ENCODE measurements at places on chromosomes 7 and 10.

DNA sequence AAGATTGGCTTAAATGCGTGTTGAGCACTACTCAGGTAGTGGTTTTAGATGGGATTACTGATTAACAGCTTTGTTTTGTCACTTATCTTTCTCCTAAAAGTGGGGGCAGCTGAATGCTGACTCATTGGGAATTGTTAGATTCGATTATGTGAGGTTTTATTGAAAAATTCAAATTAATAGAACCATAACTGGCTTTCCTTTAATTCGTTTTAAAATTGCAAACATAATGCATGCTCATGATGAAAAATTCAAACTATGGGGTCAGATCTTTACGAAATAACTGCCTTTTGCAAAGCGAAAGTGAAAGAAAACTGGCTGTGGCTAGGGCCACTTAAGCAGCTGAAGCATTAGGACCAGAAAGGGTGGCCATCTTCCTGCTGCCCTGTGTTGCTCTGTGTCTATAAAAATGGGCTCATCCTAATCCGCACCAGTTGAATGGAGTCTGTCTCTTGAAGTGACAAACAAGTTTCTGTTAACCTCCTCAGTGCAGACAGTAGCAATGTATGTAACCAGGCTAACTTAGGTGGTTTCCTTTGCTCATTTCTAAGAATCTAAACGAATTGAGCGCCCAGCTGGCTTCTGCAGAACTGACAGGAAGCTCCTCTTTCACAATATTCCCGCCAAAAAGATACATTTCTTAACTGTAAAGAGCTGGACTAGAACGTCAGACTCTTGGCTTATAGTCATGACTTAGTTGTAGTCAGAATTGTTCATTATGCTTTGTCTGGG, 27.8 kb downstream of the DENND10 start:
- no peak for DNase-seq

- no peak for DNase-seq
These were observed 37.7 kb upstream of the LRGUK start for GRCh38 chr7:134089446-134089845.

DNA sequence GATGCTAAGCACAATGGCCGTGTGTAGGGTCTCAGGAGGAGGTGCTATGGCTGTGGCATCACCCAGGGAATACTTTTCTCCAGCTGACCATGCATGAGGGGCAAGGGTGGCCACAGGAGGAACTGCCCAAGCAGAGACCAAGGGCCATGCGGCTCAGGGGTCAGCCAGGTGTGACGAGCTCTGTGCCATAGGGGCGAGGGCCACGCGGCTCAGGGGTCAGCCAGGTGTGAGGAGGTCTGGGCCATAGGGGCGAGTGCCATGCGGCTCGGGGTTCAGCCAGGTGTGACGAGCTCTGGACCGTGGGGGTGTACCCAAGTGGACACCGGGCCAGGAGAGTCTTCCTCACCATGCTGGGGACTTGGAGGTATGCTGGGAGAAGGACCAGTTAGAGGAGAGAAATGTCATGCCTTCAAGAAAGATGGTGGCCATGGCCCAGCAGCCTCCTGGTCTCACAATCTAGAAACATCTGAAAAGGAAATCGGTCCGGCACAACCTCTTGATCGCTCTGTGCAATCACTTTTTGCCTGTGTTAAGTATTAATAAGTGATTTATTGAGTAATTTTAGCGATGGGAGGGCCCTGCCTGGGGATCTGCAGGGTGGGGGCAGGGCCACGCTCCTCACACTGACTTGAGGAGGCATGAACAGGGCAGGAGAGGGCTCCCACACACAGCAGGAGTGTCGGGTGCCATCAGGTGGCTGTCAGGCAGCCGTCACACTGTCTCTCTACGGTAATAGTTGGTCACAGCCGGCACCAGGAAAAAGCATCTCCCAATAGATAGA, 265.0 kb downstream of the ADARB2 start:
- no peak for DNase-seq

GRCh38 chr10:10498781-10499180, 518.9 kb upstream of the CELF2 start:
- no peak for DNase-seq

GRCh38 chr7:69696054-69696591, 97.8 kb downstream of the AUTS2 start:
- DNase-seq, result no peak

- DNase-seq, result no peak
These were observed 523.7 kb upstream of the GALNT17 start for GRCh38 chr7:70608229-70608628.

DNA sequence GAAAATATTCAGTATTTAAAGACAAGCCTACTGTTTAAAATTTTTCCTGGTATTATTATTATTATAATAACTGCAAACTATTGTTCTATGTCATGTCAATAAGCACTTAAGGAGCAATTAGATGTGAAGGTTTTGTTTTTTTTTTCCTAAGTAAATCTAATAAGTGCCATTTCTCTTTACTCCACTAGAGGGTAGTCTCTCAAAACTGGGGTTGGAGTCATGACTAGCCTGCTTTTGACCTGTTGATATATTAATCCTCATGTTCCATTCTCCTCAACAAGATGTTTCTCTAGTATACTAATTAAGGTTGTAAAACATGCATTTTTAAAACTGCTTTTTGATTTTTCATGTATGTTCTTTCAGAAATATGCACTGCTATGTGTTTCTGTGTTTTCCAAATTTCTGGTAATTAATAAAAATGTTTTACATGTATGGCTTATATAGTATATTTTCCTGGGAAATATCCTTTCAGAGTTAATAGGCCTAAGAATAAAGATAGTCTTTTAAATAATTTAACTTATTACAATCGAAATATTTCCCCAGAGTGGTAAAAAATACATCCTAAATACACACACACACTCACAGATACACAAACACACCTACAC, 1.0 kb upstream of the LRRN3 start:
- DNase-seq, result peak; percentile 19

DNA sequence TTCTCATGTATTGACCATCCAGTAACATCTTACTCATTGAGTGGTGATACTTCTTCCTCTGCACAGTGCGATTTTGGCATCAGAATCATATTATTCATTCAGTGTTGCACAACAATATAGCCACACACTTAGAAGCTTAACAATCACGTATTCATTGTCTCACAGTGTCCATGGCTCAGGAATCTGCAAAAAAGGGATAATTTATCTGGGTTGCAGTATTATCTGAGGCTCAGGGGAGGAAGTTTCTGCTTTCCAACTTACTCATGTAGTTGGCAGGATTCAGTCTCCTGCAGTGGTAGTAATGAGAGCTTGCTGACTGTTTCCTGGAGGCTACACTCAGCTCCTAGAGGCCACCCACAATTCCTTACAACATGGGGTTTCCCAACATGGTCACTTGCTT, 803.6 kb downstream of the SORCS1 start:
- DNase-seq, result peak; percentile 4

DNA sequence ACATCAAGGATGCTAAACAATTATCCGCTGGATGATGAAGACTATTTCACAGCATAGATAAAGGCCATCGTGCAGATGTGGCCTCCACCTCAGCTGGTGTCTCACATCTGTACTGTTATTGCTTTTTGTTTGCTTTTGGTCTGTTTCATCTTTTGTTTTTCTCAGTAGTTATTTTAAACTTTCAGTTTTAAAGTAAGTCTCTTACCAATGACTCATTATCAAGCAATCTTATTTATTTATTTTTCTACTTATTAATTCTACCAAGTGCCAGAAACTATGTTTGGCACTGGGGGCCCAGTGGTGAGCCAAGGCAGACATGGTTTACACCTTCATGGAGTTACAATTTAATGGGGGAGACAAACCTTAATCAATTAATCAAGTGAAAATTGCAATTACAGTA, 250.9 kb upstream of the TMEM72 start:
- no peak for DNase-seq

- DNase-seq, result no peak
These were observed 33.5 kb upstream of the RNF148 start for GRCh38 chr7:122736183-122736582.

DNA sequence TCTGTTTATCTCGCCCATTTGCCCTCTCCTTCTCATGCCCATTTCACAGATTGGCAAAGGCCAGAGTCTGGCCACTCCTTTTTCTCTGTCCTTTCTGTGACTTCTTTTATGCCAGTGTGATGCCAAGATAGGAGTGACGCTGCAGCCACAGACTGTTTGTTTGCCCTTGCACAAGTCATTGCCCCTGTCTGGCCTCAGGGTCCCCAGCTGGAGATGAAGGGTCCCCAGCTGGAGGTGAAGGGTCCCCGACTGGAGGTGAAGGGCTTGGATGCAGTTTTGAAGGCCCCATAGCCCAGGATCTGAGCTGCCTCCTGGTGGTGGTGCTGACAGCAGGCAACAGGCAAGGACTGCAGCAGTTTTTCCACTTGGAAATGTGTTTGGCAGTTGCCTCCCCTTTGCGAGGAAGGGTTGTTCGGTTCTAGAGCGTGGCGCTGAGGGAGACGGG, 50.8 kb upstream of the SLC29A3 start:
- DNase-seq, result no peak

DNA sequence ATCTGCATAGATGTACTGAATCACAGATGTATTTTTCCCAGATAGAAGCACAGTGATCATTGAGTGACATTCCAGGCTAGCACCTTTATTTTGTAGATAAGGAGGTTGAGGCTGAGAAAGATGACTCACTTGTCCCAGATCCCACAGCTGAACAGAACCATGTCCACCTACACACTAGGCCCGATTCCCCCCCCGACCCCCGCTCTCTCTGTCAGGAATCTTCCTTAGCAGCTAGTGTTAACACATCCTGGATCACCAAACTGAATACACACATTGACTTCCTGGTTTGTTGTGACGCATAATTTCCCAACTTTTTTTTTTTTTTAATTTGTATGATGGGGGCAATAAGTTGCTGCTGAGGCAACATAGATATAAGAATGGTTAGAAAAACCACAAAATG, 5.2 kb downstream of the SFMBT2 start:
- DNase-seq, result no peak

DNA sequence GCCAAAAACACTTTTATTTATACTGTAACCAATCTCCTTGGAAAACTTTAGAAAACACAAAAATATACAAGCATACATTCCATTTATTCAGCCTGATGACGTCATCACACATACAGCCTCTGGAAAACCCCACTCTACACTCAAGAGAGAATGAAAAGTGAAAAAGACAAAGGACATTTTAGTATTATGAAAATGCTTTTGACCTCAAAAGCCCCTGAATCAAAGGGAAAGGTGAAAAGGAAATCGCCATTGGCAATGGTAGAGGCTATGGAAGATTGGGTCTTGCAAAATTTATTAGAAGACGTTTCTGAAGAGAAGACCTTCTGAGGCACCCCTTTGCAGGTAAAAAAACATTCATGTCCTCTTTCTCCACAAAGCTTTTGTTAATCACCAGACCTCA, 82.9 kb upstream of the STRIP2 start:
- no peak for DNase-seq

DNA sequence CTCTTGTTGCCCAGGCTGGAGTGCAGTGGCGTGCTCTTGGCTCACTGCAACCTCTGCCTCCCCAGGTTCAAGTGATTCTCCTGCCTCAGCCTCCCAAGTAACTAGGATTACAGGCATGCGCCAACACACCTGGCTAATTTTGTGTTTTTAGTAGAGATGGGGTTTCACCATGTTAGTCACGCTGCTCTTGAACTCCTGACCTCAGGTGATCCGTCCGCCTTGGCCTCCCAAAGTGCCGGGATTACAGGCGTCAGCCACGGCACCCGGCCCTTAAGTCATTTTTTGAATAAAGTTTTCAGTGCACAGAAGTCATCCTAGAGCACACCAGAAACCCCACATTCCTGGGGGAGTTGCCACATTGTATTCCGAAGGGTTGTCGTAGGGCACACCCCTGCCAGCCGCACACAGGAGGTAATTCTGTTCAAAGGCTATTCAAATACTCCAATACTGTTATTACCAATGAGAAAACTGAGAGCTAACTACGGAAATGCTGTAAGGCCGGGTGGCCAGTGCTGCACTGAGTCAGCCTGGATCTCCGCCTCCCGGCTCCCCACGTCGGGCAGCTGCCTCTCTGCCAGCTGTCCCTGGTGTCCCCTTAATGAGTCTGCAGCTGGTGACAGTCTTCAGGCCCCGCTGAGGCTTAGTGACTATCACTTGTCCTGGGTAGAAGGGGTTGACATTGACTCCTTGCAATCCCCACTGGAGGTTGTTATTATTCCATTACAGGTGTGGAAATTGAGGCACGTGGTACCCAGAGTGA, 8.6 kb upstream of the RFC2 start:
- DNase-seq, result no peak

- DNase-seq, result no peak
These were observed 288.2 kb downstream of the MAGI2 start for GRCh38 chr7:79165225-79165624.

GRCh38 chr10:109961174-109962001, 38.1 kb upstream of the XPNPEP1 start:
- no peak for DNase-seq

DNA sequence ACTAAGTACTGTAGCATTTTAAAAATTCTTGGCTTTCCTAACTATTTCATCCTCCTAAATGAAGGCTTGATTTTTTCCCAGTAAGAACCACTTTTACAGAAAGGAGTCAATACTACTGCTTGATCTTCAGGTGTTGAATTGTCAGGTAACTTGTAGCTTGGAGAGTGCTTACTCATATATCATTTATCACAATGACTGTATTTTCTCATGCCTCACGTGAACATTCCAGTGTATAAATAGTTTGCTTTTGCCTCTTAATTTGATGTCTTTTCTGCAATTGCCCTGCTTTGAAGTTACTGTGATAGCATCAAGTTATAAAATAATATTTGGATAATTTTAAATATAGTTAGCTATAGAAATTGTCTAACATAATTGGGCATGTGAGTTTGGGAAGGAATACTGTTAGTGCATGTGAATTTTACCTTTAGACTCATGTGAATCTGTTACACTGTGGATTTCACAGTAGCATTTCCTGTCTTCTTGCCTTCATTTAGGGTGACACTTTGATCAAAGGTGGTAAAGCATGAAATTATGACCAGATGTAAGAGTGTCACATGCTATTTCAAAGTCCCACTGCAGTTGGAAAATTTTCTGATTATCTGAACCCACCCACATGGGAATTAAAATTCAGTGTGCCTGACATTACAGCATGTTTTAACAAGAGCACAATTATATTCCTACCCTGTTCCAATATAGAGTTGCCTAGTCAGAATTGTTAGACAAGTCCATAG, 962.8 kb downstream of the DNAJB9 start:
- DNase-seq, result no peak

DNA sequence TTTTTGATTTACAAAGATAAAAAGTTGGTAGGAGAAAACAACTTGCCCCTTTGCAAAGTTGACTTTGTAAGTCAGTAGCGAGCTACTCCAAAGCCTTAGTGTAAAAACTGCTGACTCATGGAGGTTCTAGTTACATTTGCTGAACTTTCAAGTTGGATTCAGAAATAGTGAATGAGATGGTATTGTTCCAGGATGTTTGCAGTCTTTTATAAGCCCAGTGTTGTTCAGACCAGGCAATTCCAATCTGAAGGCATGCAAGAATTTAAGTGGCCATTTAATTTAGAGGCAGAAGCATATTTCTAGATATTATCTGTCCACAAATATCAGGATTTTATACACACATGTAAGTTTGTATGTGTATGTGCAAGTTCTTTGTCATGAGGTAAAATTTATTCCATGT, 21.6 kb downstream of the TES start:
- no peak for DNase-seq

- DNase-seq, result no peak
These were observed 15.1 kb downstream of the RNF216 start for GRCh38 chr7:5766321-5766761.

- no peak for DNase-seq
These were observed 116.8 kb downstream of the ABLIM1 start for GRCh38 chr10:114541081-114541796.

Data from keratinocyte (primary cell).